ENCODE measurements at places on chromosomes 1 and 21.

DNA sequence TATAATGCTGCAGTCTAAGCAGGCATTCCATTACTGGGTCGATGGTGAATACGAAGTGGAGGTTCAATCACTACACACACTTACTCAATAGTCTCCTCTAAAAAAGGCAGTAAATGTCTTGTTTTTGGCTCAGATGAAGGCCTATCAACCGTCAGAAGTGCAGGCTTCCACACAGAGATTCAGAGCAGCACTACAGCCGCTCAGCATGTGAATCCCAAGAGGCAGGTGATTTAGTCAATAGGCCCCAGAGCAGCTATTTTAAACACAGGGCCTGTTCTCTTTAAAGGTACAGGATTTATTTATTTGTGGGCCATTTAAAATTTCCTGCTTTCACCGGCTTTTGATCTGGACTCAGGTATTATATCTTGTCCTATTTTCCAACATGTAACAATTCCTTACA, 293.7 kb downstream of the RGS7 start:
- DNase-seq = no peak

DNA sequence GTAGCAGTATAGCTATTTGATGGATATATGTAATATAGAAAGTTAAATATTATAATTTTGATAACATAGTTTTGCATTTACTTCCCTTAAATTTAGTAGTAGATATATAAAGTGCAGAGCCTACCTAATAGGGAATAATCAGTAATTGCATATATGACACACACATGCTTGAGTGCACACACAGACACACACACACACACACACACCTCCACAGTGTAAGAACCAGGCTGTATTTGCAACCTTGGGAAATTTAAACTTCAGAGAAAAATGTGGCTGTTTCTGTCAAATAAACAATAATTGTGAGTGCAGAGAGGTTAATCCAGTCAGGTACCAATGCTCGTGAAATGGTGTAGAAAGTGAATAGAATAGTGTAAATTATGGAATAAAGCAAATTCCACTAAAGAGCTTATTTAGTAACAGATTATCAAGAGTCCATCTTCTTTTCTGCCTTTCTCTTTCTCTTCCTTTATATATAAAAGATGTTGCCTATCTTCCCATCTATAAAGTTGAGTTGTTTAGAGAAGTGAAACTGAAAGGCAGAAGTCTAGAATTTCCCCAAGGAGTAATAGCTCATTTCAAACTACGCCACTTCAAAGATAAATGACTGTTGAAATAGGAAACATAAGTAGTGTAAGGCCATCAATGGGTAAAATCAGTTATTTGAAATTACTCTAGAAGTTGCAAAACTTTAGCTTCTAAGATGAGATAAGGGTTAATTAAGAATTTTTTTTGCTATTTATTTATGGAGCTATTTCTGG, 273.7 kb downstream of the SRGAP2C start:
- DNase-seq = no peak

DNA sequence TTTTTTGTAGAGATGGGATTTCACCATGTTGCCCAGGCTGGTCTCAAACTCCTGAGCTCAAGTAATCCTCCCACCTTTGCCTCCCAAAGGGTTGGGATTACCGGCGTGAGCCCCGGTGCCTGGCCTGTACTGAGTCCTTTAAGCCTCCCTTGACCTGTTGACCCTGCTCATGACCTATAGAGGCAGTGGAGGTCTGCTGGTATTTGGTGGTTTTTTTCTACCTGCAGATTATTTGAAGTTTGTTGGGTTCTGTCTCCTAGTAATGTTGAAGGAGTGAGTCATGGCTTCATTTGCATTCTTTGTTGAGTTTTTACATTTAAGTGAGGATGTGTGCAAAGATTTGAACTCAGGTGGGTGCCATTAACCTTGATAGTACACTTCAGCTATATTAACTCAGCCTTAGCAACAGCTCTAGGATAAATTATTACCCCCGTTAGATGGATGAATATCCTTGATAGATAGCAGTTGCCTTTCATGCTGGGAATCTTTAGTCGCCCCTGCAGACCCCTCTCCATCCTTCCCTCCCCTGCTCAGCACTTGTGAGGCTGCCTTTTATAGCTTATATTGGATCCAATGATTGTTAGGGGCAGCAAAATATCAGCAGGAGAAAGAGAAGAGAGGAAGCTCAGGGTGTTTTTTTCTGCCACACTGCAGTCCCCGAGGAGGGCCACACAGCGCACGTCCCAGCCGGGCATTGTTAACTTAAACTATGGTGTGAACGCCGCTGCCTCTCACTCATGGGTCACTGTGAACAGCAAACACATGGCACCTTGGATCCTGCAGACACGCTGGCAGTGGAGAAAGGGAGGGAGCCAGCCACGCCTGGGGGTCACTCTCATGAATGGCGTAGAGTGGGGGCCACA, 14.9 kb upstream of the NPPB start:
- peak; percentile 23 for DNase-seq

GRCh38 chr1:215523128-215523861, 43.8 kb upstream of the KCTD3 start:
- peak; percentile 72 for DNase-seq

DNA sequence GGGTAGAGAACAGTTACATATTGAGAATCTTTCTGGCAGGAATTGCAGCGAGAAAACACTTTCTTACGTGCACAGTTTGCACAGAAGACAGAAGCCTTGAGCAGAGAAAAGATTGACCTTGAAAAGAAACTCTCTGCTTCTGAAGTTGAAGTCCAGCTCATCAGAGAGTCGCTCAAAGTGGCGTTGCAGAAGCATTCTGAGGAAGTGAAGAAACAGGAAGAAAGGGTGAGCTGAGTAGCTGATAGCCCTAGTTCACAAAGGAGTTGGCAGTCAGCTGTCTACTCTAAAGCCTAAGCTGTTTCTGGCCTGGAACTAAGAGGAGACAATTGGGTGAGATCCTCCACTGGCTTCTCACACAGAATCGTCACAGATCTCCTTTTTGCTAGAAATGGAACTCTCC, 20.3 kb upstream of the SH3BGRL3 start:
- DNase-seq = no peak

DNA sequence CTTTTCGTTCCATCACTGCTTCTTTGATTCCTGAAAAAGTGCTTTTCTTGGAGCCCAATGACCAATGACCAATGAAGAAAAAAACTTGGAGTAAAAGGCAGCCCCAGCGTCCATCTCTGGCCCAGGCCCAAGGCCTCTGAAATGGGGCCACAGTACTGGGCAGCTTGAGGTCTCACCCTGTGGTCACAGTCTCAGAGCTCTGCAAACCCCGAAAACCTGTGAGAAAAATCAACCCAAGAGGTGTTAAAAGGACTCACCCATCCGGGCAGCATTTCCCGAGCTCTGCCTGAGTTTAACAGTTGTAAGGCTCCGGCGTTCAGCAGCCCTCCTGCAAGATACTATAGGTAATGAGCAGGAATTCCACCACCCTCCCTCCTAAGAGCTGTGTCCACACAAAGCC, 2.1 kb upstream of the EFHD2 start:
- no peak for DNase-seq

- DNase-seq = peak; percentile 41
Measured at GRCh38 chr1:53485478-53486394, 26.5 kb downstream of the DMRTB1 start.

DNA sequence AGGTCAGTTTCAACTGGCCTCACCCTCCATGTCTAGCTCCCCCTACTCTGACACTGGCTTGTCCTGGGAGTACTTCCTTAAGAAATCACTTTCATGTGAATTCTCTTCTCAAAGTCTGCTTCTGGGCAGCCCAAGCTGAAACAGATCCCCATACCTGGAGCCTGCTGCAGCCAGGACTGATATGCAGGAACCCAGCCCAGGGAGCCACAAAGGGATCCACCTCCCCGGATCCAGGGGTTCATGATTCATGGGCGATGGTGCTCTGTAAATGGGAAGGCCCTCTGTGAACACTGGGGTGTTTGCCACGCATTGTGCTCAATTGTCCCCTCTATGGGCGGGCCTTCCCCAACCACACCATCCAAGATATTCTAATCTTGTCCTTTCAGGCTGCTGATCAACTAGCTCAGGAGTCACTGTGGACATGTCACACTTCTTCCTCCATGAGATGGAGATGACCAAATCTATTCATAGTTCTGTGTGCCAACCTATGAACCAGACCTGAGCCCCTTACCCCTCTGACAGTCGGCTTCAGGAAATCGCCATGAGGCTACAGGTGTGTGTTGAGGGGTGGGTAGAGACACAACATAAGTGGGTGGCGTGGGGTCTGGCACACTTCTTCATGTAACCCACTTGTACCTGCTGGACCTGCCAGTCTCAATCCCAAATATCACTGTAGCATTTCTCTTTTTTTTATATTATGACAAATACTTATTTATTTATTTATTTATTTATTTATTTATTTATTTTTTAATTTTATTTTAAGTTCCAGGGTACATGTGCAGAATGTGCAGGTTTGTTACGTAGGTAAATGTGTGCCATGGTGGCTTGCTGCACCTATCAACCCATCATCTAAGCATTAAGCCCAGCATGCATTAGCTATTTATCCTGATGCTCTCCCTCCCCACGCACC, 41.8 kb downstream of the RUNX3 start:
- DNase-seq = no peak

- DNase-seq = no peak
Measured at GRCh38 chr1:234235434-234235881, 137.8 kb upstream of the COA6 start.

- no peak for DNase-seq
Measured at GRCh38 chr1:234968451-234968850, 160.2 kb downstream of the TOMM20 start.

DNA sequence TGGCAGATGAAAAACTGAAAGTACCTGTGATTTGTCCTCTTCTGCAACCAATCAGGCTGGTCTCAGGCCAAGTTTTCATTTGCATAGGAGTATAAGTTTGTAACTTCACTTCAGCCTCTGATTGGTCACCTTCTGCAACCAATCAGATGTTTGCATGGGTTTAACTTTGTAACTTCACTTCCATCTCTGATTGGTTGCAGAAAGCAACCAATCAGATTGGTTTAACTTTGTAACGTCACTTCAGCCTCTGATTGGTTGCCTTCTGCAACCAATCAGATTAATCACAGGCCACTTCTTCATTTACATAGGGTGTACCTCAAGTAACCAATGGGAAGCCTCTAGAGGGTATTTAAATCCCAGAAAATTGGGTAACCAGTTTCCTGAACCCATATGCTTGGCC, 18.9 kb upstream of the TUT4 start:
- no peak for DNase-seq

DNA sequence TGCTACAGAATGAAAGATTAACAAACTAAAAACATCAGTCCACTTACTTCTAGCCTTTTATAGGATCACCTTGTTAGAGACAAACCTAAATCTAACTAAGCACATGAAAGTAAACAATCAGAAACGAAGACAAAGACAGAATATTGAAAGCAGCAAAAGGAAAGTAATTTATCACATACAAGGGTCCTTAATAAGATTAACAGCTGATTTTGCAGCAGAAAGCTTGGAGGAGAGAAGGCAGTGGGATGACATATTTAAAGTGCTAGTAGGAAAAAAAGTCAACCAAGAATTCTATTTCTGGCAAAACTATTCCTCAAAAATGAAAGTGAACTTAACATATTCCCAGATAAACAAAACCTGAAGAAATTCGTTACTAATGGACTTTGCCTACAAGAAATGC, 286.4 kb downstream of the RWDD3 start:
- no peak for DNase-seq

GRCh38 chr1:36096500-36097432, 8.1 kb downstream of the ADPRS start:
- DNase-seq = no peak

GRCh38 chr1:229810140-229810539, 184.1 kb downstream of the URB2 start:
- no peak for DNase-seq

GRCh38 chr1:15364740-15365139, 44.9 kb upstream of the EFHD2 start:
- no peak for DNase-seq

- DNase-seq = no peak
Measured at GRCh38 chr1:99670583-99670982, 24.7 kb downstream of the PALMD start.

- DNase-seq = no peak
Measured at GRCh38 chr1:184773762-184774320, 19.2 kb upstream of the EDEM3 start.

DNA sequence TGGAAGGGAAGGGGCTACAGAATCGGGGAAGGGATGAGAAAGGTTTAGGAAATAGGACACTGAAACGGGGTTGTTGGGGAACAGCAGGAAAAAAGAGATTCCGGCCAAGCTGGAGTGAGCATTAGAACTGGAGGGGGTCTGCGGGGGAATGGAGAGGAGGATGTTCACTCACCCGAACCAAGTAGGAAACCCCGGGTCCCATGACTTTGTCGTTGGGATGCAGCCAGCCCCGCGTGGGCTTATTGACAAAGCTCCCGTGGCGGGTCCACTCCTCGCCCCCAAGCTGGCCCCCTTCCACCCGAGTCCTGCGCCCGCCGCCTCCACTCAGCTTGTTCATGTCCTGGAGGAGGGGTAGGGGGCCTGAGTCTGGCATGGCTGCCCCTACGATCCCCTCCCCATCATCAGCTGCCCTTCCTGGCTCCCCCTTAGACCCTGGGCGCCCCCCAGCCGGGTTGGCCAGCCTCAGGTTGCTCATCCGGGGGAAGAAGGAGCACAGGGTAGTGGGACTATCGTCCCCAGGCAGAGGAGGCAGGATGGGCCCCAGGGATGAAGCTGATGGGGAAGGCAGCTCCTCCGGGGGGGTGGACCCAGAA, 591 bp downstream of the SHC1 start:
- no peak for DNase-seq

DNA sequence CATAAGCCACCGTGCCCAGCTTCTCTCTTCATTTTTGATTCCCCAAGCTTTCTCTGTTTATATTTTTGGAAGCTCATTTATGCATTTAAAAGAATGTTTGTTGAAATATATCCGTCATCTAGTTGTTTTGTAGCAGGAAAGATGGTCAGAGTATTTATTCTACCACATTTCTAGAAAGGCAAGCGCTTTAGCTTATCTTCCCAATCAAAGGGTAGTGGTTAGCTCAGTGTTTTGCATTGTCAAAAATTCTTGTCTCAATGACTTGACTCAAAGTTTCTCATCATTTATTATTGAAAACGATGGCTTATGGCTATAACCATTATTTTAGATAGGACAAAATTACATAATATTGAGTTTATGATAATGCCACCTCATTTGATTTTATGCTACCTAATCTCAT, 116.1 kb upstream of the ZP4 start:
- no peak for DNase-seq

GRCh38 chr1:171581766-171582165, 40.3 kb upstream of the MYOCOS start:
- no peak for DNase-seq

- DNase-seq = peak; percentile 22
Measured at GRCh38 chr1:226098870-226099835, 36.6 kb downstream of the H3-3A start.

DNA sequence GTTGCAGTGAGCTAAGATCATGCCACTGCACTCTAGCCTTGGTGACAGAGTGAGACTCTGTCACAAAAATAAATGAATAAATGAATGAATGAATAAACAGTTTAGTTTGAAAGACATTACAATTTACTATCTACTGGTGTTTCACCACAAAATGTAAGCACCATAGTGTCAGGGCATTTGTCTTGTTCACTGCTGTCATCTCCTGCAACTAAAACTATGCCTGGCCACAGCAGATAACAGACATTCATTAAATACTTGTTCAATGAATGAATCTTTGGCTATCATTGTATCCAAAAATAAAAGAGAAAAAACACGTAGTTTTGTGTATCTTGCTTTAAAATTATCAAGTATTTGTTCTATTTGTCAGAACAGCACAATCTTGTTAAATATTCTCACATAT, 32.5 kb downstream of the SASS6 start:
- no peak for DNase-seq
